ENCODE measurements at places on chromosomes 6 and 20. TPM values are rescaled to one million over a fixed set of nuclear protein-coding genes. Genes with fewer than 3 reads are reported as not detected.

DNA sequence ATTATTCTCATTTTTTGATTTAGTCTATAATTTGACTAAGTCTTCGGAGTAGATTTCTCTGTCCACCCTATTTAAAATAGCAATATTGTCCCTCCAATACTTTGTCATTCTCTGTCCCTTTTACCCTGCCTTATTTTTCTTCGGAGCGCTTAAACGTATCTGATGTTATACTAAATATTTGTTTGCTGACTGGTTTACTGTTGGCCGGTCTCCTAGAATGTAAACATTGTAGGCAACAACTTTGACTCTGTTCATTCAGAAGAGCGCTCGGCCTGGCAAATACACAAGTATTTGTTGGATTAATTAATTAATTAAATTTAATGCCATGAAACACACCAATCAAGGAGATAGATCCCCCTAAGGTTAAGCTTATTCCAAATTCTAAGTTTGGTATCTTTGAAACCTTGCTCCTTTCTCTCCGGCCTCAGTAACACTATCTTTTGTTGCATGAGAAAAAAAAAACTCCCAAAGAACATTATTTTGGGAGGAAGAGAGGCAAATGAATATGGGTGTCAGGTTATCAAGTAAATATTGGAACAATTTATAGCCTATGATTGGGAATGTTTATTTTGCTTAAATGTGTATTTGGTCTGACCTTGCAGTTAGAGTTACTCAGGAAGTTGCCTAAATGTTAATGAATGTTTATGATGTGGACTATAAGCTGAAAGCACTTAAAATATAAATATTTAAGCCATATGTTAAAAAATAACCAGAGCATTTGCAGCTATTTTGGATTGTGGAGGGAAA, 231.1 kb downstream of the SOX4 start:
- DNase-seq = no peak

- peak; percentile 73 for DNase-seq
These were observed 92.4 kb downstream of the GJA10 start for GRCh38 chr6:89986650-89987074.

Gene SEMG1
- not detected for total RNA-seq

Gene RFX6
- total RNA-seq = not detected

- DNase-seq = peak; percentile 11
These were observed 221.8 kb upstream of the SOX4 start for GRCh38 chr6:21371676-21372171.

DNA sequence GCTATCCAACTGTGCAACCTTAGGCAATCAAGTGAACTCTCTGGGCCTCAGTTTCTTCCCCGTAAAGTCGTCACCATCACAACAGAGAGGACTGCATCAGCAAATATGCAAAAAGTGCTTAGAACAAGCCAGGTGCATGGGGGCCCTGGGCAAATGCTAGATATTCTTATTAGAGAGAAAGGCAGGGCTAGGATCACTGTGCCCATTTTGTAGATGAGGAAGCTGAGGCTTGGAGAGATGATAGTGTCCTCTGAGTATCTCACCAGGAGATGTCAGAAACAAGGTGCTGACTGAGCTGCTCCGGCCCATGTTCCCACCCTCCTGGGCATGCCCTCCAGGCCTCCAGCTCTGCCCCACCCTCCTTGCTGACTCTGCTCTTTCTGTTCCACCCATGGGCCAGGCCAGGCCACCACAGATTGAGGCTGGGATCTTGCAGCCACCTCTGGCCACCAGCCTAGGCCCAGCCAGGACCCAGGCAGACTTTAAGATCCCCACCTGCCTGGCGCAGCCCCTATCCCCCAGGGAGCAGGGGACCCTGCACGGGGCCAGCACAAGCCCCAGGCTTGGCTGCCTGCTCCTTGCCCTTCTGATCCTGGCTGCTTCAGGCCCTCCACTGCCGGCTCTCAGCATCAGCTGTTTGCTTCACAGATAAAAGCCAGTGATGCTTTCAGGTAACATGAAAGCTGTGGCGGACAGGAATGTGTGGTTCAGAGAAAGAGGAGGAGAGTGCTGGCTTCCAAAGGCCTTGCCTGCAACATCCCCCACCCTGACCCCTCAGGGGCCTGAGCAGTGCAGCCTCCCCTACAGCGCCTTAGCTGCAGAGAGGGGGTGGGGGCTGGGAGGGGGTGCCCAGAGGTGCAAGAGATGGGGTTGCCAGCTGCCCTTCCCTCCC, 47.6 kb downstream of the GRM4 start:
- DNase-seq = no peak

- DNase-seq = no peak
These were observed 22.8 kb upstream of the SLC23A2 start for GRCh38 chr20:5024103-5024502.

DNA sequence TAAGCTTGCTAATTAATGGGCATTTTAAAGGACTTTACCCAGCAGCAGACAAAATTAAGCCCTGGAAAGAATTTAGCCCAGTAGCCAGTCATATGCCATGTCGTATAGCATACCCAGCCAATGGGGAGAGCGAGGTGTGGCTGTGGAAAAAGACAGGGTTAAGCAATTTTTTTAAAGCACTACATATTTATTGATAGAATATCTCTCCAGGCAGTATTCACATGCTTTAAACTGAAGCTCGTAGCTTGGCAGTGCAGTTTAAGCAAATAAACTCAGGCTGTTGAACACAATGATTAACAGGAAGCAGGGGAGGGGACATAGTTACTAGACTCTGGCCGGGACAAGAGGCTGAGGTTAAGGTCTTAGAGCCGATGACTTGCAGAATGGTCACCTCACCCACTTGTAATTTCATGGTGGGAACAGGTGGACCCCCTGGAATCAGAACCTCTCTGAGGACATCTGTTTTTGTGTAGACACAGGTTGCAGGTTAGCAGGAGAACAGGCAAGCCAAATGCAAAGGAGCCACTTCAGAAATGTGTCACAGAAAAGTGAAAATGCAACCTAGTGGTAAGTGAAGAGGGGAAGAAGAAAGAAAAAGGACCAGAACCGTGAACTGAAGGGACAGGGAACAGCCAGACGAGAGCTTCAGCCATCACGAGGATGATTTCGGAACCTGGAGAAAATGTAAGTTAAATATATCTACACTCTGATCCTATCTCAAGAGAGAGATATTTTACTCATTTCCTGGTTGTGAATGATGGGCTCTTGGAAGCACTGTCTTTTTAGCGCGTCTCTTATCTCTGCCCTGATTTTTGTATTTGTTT, 7.2 kb downstream of the GCNT2 start:
- DNase-seq = peak; percentile 83

Gene TBC1D32
- total RNA-seq = 2.6 TPM

DNA sequence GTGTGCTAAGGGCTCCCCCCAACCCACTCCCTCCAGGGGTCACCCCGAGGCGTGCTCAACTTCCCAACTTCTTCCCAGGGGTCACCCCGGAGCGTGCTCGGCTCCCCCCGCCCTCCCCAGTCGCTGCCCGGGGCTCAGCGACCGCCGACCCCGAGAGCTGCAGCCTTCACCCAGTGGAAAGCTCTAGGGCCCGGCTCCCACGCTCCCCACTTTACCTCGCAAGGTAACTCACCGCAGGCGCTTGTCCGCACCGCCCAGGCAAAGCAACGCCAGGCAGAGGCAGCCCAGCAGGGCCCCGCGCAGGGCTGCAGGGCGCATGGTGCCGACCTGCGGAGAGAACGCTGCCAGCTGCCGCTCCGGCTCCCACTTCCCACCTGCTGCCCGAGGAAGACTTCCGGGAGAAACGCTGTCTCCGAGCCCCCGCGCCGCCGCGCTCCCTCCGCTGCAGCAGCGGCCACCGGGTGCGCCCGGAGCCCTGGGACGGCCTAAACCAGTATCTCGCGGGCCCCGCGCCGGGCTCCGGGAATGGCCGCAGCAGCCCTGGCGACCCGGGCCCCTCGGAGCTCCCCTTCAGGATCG, 396 bp downstream of the RNASET2 start:
- DNase-seq = peak; percentile 40

GRCh38 chr6:127118298-127119101, at the start of gene RSPO3:
RSPO3 (plus strand) TSS chr6:127118671; CDS start chr6:127119193, 522 bp downstream.
- DNase-seq = peak; percentile 62

- DNase-seq = no peak
These were observed 159.3 kb upstream of the PLCB4 start for GRCh38 chr20:8909596-8909995.

GRCh38 chr6:116388924-116389323, 18.2 kb downstream of the DSE start:
- no peak for DNase-seq

Gene FOXC1
- 8.3 TPM for total RNA-seq

DNA sequence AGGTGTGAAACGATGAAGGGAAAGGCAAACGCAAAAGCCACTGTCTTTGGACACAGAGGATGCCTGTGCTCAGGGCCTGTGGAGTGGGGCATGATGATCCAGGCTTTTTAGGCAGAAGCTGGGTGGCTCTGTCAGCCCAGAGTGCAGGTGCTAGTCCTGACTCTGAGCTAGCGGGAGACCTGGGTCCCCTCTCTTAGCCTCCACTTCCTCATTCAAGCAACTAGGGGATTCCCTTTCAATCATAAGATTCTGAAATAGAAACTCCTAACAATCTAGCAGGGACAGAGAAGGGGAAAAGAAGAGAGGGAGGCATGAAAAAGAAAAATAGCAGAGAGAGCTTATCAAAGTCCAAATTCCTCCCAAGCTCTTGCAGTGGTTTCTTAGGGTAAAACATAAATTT, 7.6 kb upstream of the HIVEP2 start:
- DNase-seq = no peak

Gene SDC4
- total RNA-seq = 177 TPM

GRCh38 chr20:59137532-59137931, 26.1 kb upstream of the ZNF831 start:
- DNase-seq = no peak

DNA sequence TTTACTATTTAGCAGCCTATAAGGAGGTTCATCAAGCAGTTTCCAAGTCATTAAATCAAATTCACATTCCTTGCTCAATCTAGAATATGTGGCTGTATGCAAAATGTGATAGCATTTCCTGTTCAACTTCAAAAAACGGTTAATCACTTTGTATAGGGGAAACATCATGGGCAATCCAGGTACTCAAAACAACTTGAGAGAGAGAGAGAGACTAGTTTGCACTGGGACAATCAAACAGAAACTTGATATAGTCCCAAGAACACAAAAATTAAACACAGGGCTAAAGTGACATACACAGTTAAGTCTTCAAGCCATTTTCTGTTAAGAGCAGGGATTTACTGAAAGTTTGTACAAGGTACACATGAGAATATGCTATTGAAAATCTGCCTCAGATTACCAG, 7.4 kb downstream of the CPNE1 start:
- DNase-seq = no peak

DNA sequence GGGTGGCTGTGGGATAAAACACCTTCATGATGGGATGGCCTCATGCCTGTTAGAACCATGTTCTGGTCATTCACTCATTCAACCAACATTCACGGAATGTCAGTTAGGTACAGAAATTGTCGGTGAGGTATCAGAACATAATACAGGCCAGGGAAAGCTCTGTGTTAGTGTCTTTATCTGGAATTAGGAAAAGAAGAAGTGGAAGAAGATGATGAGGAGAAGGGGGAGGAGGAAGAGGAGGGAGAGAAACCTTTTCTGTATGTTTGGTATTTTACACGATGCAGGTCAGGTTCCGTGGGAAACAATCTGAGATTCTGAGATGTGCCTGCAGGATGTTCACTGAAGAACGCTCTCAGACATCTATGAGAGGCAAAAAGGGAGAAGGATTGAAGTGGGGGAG, 5.6 kb downstream of the ADTRP start:
- no peak for DNase-seq

Gene PYGB
- 131 TPM for total RNA-seq

DNA sequence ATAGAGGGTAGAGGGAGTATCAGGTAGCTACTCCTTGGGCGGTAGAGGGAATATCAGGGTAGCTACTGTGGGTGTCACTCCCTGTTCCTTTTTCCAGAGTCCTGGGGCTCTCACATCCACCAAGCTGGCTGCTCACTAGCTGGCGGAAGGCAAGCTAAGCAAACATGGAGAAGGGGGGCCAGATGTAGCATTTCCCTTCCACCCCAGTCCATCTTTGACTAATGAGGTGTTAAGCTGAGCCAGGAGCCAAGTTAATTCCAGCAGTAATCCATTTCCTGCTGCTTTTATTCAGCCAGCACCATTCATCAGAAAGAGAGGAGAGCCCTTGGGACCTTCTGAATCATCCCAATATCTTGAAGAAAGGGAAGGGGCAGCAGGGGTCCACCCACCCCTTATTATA, 330.0 kb downstream of the ZFAND3 start:
- no peak for DNase-seq

GRCh38 chr6:40419377-40419776, 167.8 kb downstream of the LRFN2 start:
- DNase-seq = peak; percentile 31

GRCh38 chr6:159400826-159401225, 231.6 kb downstream of the FNDC1 start:
- peak; percentile 37 for DNase-seq

DNA sequence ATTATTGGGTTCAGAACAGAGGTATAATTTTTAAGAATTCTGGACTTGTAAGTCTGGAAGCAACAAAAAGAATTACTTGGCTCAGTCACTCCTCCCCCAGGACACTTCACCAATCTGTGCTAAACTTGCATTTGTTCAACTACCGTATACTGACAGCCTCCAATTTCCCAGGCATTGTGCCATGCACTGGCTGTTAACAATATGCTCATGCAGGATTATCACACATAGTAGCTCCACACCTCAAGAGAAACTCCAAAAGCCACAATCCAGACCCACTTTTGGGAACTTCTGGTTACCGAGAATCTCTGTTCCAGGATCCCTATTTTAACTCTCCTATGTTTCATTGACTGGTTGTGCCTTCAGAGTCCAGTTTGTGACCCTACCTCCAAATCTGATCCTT, 7.7 kb downstream of the ADGRF1 start:
- DNase-seq = peak; percentile 74

DNA sequence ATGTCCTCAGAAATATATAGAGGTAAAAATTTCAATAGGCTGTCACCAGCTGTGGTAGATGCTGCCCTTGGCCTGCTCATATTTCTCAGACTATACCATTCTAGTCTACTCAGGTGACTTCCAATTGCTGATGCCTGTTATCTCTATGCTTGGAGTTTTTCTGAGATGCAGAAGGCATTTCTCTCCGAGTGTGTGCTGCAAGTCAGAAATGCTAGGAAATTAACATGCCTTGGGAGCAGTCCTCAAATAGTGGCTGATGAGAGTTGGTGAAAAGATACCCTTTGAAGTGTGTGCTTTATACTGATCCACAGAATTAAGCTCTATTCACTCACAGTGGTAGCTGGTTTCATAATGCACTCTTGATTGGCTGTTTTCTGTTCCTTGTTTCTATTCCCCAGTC, 43.2 kb upstream of the PKIB start:
- DNase-seq = no peak

Gene PDE7B
- total RNA-seq = 3.5 TPM

Gene IP6K3
- total RNA-seq = not detected

- no peak for DNase-seq
These were observed 174.6 kb downstream of the ASCC3 start for GRCh38 chr6:100706491-100706890.

DNA sequence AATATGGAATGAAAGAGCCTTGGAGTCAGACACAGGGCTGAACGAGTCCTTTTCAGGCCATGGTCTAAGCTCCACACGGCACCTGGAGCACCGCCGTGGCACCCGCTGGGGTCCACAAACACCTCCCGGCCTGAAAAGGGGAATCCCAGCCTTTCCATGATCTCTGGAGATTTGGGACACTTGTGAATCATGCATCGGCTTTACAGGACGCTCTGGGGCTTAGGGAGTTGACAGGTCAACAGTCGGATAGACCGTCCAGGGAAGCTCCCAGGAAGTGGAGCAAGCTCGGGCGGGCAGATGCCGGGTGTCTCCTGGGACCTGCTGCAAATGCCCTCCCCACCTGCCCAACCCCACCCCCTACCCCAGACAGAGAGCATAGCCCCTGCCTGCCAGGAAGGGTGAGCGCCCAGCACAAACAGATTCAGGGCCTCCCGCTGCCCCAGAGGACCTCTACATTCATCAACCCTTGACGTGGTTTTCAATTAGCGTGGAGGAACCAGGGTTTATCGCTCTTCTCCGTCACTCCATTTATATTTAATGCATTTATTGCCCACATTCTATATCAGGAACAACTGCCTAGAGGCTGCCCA, 53.6 kb downstream of the YTHDF1 start:
- no peak for DNase-seq
